ENCODE measurements at places on chromosomes 3 and 15.

- DNase-seq = no peak
These were observed 295.4 kb upstream of the RORA start for GRCh38 chr15:61524545-61524944.

GRCh38 chr3:150623945-150624344, 20.8 kb downstream of the SELENOT start:
- DNase-seq = no peak

DNA sequence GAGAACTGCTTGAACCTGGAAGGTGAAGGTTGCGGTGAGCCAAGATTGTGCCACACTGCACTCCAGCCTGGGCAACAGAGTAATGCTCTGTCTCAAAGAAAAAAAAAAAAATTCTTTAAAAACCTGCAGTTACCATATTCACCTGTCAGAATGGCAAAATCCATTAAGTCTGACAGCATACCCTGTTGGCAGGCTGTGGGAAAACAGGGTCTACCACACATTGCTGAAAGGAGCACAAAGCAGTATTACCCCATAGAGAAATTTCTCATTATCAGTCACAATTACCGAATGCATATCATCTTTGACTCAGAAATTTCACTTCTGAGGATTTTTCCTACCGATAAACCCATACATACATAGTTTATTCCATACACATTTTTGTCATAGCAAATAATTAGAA, 264.1 kb upstream of the SLCO3A1 start:
- no peak for DNase-seq

GRCh38 chr3:10845839-10846656, 30.0 kb downstream of the SLC6A11 start:
- no peak for DNase-seq

- DNase-seq = no peak
These were observed at the start of gene PRR23A for GRCh38 chr3:139006051-139006716. Gene PRR23A (minus strand): TSS chr3:139006268. CDS start chr3:139006268, 0 bp downstream.

- DNase-seq = no peak
These were observed 828.8 kb downstream of the ROBO2 start for GRCh38 chr3:77868725-77869124.

- DNase-seq = no peak
These were observed 126.8 kb downstream of the BDH1 start for GRCh38 chr3:197428952-197429351.

- no peak for DNase-seq
These were observed 195.3 kb downstream of the ITPR1 start for GRCh38 chr3:4688411-4688810.

- no peak for DNase-seq
These were observed 7.7 kb upstream of the IRAK2 start for GRCh38 chr3:10157031-10157430.

GRCh38 chr3:185843126-185843525, 18.3 kb upstream of the IGF2BP2 start:
- no peak for DNase-seq

DNA sequence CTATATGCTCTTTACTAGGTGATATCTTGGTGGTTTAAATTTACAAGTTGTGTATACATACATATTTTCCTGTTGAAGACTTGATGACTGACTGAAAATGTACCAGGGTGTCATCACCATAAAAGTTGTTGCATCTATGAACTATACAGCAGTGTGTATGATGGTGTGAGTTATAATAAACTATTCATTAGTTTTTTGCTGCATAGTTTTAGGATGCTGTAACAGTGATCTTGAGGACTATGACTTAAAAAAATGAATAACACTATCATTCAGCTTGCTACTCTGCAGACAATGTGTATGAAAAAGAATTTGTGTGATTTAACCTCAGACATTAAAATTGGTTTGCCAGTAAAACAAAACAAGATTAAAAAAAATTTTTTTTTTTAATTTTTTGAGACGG, 49.0 kb downstream of the UBE2E2 start:
- DNase-seq = no peak

DNA sequence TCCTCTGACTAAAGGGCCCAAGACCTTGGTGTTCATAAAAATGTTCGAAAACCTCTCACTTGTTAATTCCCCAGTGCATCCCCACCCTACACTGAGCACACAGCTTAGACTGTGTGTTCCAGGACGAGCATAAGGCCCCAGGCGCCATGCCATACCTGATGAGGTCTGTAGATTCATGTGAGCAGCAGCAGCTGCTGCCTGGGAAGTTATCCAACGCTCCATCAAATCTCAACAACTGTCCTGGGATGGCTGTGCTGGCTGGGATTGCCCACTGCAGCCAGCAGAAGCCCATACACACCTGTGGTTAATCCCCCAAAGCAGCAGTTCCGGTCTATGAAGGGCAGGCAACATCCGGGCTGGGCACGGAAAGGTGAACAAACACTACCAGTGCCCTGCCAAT, 391.2 kb downstream of the IL20RB start:
- DNase-seq = no peak

GRCh38 chr3:131630807-131631206, 128.0 kb upstream of the MRPL3 start:
- DNase-seq = no peak

GRCh38 chr3:132669256-132669777, 9.2 kb downstream of the UBA5 start:
- no peak for DNase-seq

- peak; percentile 90 for DNase-seq
These were observed 28.8 kb downstream of the LYSMD4 start for GRCh38 chr15:99704444-99704838.

GRCh38 chr3:43906849-43907507, 216.2 kb downstream of the ABHD5 start:
- DNase-seq = no peak

GRCh38 chr3:138009476-138010272, at the start of gene CLDN18:
Gene CLDN18 (plus strand): TSS chr3:138010165. CDS start chr3:138010226, 61 bp downstream.
- no peak for DNase-seq

GRCh38 chr3:71582612-71583565, 639 bp downstream of the FOXP1 start:
- peak; percentile 79 for DNase-seq

DNA sequence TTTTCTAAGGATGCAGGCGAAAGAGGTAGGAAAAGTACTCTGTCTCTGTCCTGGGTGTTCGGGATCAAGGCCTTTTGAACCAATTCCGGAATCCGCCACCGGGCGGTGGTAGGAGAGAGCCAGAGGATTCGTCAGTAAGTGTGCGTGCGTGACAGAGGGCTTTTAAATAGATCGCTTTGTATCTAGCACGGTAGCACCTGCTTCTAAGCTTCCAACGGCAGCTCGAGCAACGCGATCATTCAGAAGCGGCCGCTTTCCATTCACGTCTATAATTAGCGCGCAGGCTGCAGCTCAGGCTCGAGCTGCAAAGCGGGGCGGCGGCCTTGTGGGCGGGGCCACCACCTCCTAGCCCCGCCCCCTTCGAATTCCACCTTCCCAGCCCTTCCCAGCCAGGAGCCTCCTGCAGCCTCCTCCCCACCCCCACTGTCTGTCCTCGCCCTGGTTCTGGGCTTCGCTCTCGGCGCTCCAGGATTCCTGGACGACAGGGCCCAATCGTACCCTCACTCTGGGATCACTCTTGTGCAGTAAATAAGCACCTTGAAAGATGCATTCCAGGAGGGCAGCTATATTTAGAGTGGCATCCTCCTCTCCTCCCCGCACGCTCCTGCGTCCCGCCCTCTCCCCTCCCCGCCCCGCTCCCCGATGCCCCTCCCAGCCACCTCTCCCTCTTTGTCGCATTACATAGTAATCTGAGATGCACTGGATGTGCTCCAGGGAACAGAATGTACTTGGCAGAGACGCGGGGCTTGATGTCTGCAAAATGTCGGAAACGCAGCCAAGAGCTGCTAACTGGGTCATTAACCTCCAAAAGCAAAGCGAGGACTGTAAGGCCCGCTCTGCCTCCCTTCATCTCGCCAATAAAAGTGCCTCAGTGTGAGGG, 224.1 kb upstream of the TPRG1 start:
- DNase-seq = no peak

DNA sequence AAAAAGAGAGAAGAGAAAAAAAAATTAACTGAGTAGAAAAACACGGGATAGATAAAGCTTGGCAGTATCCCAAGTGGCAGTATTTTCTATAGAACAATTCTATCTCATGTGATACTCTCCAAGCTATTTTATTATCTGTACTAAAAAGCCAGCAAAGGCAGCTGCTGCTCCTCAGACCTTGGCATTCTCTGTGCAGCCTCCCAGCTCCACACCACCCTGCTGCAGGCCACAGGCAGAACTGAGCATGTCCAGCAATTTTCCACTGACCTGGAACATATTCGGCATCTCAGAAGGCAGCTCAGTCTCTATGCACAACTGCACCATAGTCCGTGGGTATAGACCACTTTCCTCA, 1161.4 kb downstream of the IGSF11 start:
- DNase-seq = no peak

DNA sequence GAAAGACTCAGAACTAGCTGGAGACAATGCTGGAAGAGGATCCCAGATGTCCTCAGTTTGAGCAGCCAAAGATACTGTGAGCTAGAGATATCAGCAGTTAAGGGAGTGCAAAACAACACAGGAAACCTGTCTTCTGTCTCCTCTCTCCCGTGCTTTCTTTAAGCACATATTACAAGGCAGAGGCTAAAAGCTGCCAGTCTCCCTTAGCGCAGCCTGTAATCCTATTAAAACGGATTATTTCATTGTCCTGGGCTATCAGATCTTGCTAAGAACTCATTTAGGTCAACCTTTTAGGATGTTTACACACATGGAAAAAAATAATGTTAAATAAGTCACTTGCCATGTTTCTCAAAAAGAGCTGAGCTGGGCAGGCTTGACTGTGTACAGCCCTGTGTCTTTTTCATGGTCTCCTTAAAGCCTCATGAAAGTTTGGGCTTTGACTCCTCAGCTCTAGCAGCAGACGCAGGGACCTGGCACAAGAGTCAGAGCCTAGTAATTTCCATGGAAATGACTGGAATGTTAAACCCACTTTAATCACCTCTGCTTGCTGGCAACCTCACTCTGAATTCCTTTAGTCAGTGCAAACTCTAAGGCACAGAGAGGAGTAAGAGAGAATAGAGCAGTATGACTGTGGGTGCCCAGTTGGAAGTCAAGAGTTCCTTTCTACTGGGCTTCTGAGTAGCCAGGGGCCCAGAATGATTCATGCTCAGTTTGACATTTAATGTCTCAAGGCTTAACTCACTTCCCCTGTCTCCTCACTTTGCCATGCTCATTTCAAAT, 491.9 kb downstream of the NTRK3 start:
- no peak for DNase-seq

DNA sequence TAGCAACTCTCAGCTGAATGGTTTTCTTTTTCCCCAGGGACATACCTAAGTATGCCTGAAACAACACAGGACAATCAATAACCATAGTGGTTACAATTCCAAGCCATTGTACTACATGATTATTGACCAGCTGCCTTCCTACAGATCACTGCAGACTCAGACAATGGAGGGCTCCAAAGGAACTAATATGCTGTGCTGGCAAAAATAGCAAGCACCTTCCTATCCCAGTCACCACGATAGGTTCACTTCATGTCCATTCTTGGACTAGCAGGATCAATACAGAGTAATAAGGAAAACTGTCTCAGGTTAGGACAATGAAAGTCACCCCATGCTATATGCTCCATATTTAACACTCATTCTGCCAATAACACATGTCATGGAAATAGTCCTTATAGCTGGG, 17.5 kb upstream of the TM4SF19 start:
- no peak for DNase-seq

GRCh38 chr15:38743147-38743546, 178.5 kb upstream of the RASGRP1 start:
- DNase-seq = no peak

GRCh38 chr15:33068007-33068481, 126.5 kb downstream of the FMN1 start:
- DNase-seq = no peak

DNA sequence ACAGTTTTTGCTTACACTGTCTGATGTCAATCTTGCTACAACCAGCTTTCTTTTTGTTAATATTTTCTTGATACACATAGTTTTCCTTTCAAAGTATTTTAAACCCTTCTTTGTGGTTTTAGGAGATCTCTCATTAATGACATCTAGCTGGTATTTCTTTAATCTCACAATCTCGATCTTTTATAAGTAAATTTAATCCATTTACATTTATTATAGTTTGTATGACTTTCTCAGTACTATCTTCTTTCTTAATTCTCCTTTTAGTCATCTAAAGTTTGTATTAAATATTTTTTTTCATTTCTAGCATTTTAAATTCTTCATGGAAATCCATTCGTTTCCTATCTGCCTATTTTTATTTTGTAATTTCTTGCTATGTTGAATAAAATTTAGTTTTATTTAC, 55.4 kb downstream of the MRPL3 start:
- DNase-seq = no peak

- DNase-seq = no peak
These were observed 34.9 kb downstream of the SEMA5B start for GRCh38 chr3:122992676-122993075.

GRCh38 chr3:55000546-55000945, 72.7 kb upstream of the LRTM1 start:
- no peak for DNase-seq

DNA sequence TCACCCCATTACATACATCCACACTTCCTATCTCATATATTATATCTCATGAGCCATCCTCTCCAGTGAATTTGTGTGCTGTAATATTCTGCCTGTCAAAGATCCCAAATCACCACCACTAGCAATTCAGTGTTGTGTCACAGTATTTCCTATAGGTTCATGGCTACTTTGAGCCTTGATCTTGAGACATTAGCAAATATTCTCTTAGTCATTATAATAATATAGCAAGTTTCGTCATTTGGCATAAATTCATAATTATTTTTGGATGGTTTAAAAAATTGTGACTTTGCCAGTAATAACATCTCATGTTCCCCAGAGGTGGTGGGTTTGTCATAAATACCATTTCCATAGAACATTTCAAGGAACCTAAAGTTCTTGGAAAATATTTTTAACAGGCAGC, 47.7 kb downstream of the CMSS1 start:
- no peak for DNase-seq

DNA sequence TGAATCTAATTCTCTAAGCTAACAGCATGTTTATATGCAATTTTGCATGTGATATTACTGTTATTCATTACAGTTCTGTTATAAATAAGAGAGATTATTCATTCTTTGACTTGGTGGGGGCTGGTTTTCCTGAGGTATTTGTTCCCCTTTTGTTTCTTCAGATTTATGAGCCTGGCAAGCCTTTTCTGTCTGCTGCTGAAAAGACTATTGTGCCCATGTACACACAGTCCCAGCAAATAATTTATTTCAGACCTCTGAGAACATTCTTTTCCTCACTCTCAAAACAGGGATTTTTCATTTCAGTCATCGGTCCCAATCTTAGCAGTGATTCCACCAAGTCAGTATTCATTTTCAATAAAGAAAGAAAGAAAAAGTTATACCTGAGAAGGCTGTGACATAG, 716.8 kb downstream of the NSUN3 start:
- no peak for DNase-seq

- no peak for DNase-seq
These were observed 553.7 kb downstream of the TAFA4 start for GRCh38 chr3:68378631-68379030.

DNA sequence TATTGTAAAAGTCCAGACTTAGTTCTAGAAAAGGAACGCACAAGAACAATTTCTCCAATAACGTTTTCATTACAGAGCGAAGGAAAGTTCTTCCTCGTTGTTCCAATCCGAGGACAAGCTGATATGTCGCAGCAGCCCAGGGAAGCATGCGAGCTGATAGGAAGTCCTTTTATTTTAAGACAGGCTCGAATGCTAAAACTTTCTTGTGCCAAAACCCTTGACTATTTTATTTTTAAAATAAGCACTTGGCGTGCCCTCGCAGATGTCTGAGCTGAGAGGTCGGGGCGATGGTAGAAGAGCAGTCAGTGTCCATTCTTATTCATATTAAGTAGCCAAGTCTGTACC, 433 bp upstream of the MITF start:
- DNase-seq = no peak
